ENCODE measurements at places on chromosomes 4 and X. TPM values are rescaled to one million over a fixed set of nuclear protein-coding genes. Genes with fewer than 3 reads are reported as not detected.

Gene TEX28
- total RNA-seq = not detected

Gene TMPRSS11B
- not detected for total RNA-seq

Gene PABPC4L
- total RNA-seq = not detected

Gene FSTL5
- total RNA-seq = not detected

Gene ADGRG4
- not detected for total RNA-seq

DNA sequence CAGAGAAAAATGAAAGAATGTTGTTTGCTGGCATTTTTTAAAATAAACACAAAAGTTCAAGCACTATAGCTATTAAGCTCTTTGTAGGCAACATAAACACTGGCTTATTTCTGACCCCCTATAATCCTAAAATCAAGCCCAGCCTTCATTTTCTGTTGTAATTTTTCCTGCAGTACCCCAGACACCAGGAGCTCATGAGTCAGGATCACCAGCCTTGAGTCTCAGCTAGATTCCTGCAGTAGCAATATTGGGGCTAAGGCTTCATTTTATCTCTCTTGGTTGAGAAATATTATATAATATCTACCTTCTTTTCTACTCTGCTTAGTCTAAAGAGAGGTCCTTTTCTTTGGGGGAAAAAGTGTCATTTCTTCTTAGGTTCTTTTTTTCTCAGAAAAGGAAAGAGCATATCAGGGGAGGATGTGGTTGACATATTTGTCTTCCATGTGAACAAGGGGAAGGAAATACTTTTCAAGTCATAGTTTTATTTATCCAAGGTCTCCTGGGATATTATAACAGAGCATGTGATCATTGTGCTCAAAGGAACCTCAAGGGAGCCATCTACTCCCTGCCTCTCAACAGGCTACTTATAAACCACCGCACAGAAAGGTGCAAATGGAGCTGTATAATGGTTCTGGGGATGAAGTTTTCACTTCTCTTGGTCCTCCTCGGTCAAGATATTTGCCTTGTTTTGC, 678.3 kb upstream of the NR3C2 start:
- no peak overlapping the region for H3K4me3 ChIP-seq
- no peaks in the 10 kb centered on the region for H3K27me3 ChIP-seq
- no peak for DNase-seq
- no peaks in the 10 kb centered on the region for H3K4me1 ChIP-seq
- H3K27ac ChIP-seq = no peak overlapping the region

- H3K4me3 ChIP-seq = no peak overlapping the region
- no peaks in the 10 kb centered on the region for H3K27me3 ChIP-seq
- DNase-seq = no peak
- peaks cover 5% of the 10 kb centered on the region for H3K4me1 ChIP-seq
- no peaks in the 10 kb centered on the region for H3K36me3 ChIP-seq
- no peak overlapping the region for H3K27ac ChIP-seq
Observed at GRCh38 chr4:184553891-184554290, 79.5 kb upstream of the IRF2 start.

DNA sequence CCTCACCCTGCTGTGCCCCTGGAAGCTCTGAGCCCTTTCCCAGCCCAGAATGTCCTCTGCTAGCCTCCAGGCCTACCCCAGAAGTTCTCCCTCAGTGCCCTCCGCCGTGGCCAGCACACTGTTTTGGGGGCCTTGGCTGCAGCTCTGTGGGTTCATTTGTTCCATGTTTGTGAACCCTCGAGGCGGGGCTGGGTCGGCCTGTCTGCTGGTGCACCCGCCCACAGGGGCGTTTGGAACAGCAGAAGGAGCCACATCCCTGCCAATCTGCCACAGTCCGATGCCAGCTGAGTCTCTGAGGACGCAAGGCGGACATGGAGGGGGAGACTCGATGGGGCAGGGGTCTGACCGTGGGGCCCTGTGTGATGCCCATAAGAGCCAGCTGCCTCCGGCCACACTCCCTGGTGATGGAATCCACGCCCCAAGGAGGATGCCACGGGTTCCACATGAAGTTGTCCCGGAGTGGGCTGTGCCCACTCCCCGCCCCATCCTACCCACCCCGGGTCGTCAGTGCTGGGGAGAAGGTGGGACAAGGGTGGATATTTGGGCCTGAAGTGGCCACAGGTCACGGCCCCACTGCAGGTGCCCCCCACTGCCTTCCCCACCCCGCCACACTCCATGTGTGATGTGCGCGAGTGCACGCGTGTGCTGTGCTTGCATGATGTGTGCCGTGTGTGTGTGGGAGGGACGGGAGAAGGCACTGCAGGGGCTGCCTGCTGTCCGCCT, 7.1 kb downstream of the ATP5ME start:
- H3K27me3 ChIP-seq = no peaks in the 10 kb centered on the region
- H3K4me1 ChIP-seq = peaks cover 14% of the 10 kb centered on the region
- H3K27ac ChIP-seq = no peak overlapping the region
- DNase-seq = no peak
- H3K36me3 ChIP-seq = peaks cover 13% of the 10 kb centered on the region
- no peak overlapping the region for H3K4me3 ChIP-seq

DNA sequence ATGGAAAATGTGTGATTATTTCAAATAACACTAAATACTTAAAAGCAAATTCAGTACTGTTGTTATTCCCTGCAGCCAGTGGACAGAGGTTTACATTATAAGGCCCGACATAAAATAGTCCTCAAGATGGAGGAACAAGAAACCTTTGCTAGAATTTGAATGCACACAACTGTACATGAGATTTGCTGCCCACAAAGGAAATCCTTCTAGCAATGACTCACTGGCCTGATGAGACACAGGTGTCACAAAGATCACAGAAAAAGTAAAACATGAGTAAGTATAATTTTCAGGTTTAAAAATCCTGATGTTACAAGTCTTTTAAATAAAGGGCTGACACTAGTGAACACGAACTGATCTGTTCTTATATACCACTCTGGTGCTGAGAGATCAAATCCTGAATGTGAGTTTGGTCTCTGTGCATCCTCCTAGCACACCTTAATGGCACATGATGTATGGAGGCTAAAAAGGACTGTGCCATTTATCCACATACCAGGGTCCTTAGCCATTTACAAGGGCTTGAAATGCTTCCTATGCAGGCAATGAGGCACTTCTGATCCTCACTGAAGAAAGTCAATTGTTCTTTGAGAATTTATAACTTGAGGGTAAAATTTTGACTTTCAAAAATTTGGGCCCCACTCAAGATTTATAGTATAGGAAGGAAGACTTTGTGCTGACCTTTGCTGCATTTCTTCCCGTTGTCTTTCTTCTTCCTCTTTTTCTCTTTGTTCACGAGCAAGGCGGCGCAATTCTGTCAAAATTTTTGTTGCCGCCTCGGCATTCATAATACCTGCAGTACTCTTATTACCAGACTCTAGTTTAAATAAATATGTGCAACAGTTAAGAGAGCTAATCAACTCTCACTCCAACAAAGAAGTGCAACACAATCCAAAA, 23.0 kb downstream of the MAP7D3 start:
- H3K27me3 ChIP-seq = no peaks in the 10 kb centered on the region
- H3K36me3 ChIP-seq = peaks cover 27% of the 10 kb centered on the region

- H3K36me3 ChIP-seq = peaks cover 7% of the 10 kb centered on the region
- peaks cover 6% of the 10 kb centered on the region for H3K27me3 ChIP-seq
- H3K4me3 ChIP-seq = no peak overlapping the region
- H3K4me1 ChIP-seq = peaks cover 46% of the 10 kb centered on the region
Observed at GRCh38 chrX:7088968-7089615, 58.4 kb upstream of the STS start.

GRCh38 chrX:110421500-110422455, 63.1 kb downstream of the RTL9 start:
- H3K36me3 ChIP-seq = no peaks in the 10 kb centered on the region
- no peak overlapping the region for H3K4me3 ChIP-seq
- no peaks in the 10 kb centered on the region for H3K4me1 ChIP-seq
- H3K27me3 ChIP-seq = no peaks in the 10 kb centered on the region
- no peak overlapping the region for H3K27ac ChIP-seq

DNA sequence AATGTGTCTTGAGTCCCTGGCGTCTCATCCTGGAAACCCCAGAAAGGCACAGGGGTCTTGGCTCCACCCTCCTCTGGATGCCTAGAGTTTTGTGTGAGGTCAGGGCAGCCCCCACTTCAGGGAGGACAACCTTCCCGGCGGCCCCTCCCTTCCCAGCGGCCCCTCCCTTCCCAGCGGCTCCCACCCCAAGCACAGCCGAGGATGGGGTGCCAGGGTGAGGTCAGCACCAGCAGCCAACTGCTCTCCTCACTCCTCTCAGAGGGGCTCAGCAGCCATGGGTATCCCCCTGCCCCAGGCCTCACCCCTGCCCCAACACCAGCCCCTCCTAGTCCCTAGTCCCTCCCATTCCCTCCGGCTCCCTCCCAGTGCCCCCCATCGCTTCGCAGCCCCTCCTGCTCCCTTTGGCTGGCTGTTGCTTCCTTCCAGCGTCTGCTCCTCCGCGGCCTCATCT, 17.4 kb downstream of the DGKQ start:
- H3K4me3 ChIP-seq = no peak overlapping the region
- DNase-seq = no peak

DNA sequence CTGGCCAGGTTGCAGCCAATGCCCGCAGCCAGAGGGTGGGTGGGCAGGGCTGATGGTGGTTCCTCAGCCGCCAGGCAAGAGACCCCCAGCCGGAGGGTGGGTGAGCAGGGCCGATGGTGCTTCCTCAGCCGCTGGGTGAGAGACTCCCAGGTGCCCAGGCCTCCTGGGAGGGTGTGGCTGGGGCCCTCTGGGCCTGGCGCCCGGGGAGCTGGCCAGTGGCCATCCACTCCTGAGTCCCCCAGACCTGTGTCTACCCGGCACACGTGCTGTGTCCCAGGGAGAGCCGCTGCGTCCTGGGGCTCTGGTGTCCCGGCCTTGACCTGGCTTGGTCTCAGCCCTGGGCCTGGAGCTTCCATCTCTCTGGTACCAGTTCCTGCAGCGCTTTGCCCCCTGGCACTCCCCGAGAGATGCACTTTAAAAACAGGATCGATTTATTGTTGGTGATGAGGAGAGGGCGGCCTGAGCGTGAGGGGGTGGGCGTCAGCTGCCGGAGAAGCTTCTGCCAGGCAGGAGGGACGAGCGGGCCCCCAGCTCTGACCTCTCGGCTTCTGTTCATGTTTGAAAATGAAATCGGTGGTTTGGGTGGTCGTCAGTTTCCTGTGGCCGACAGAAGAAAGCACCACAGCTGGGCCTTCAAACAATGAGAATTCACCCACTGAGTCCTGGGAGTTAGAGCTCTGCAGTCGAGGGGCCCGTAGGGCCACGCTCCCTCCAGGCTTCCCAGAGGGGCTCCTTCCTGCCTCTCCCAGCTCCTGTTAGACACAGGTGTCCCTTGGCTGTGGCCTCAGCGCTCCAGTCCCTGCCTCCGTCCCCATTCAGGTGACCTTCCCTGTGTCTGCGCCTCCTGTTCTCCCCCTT, 6.5 kb downstream of the DOK7 start:
- peaks cover 3% of the 10 kb centered on the region for H3K27me3 ChIP-seq
- no peak overlapping the region for H3K4me3 ChIP-seq
- no peak for DNase-seq
- no peaks in the 10 kb centered on the region for H3K4me1 ChIP-seq

DNA sequence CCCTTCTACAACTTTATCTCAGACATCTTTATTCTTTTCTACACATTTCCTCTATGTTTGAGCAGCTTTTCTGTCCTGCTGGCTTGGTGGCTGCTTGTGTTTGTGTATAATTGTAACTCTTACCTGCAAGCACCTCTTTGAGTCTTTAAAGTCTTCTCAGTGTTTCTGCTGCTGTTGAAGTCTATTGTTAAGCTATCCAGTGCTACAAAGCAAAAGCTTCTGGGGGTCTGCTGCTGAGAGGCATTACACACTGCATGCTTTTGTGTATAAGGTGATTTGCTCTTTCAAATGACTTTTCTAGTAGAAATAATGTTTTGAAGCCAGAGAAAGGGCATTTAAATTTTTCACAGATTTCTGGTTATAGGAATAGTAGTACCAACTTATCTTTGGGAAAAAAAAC, 241.8 kb downstream of the DTHD1 start:
- H3K27ac ChIP-seq = no peak overlapping the region
- no peaks in the 10 kb centered on the region for H3K36me3 ChIP-seq
- peaks cover 2% of the 10 kb centered on the region for H3K27me3 ChIP-seq
- H3K4me3 ChIP-seq = no peak overlapping the region
- H3K4me1 ChIP-seq = no peaks in the 10 kb centered on the region

DNA sequence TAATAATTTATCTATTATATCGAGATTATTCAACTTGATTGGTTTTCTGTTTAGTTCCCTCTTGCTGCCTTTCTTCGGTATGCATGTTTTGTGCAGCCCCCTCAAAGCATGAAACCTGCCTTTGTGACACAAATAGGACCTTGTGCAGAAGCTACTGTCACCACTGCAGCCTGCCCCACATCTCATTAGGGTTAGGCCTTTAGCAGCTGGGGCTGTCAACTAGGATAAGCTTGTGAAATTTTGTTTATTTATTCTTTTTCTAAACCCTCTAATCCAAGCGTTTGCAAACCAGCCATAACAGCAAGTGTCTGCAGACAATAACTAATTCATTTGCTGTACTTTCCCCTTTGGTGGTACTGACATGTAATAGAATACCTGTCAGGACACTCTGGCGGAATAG, 258.9 kb downstream of the RCHY1 start:
- H3K27me3 ChIP-seq = no peaks in the 10 kb centered on the region
- H3K4me1 ChIP-seq = no peaks in the 10 kb centered on the region
- no peak for DNase-seq
- H3K36me3 ChIP-seq = no peaks in the 10 kb centered on the region

GRCh38 chr4:165079476-165079875, 25.8 kb downstream of the TRIM75 start:
- no peak for DNase-seq
- no peak overlapping the region for H3K4me3 ChIP-seq
- peaks cover 14% of the 10 kb centered on the region for H3K36me3 ChIP-seq
- H3K27ac ChIP-seq = no peak overlapping the region
- no peaks in the 10 kb centered on the region for H3K27me3 ChIP-seq

- no peak overlapping the region for H3K4me3 ChIP-seq
- no peaks in the 10 kb centered on the region for H3K4me1 ChIP-seq
- no peak overlapping the region for H3K27ac ChIP-seq
Observed at GRCh38 chrX:67949270-67949669, 405.4 kb downstream of the AR start.

- no peak for DNase-seq
- no peak overlapping the region for H3K27ac ChIP-seq
- no peaks in the 10 kb centered on the region for H3K36me3 ChIP-seq
Observed at GRCh38 chr4:3781997-3782930, 16.1 kb downstream of the ADRA2C start.

GRCh38 chrX:1582686-1583437, 8.5 kb upstream of the AKAP17A start:
- no peaks in the 10 kb centered on the region for H3K36me3 ChIP-seq
- no peaks in the 10 kb centered on the region for H3K27me3 ChIP-seq
- DNase-seq = peak; percentile 75
- peaks cover 21% of the 10 kb centered on the region for H3K4me1 ChIP-seq
- H3K27ac ChIP-seq = peak overlapping the region; percentile 81
